ENCODE measurements at places on chromosomes 12 and 14. TPM values are rescaled to one million over a fixed set of nuclear protein-coding genes. Genes with fewer than 3 reads are reported as not detected.

GRCh38 chr12:131536337-131536736 lies 174.6 kb upstream of the SFSWAP start:
- H3K36me3 ChIP-seq, result no peaks in the 10 kb centered on the region
- H3K27me3 ChIP-seq, result no peaks in the 10 kb centered on the region
- DNase-seq, result no peak
- H3K4me3 ChIP-seq, result no peak overlapping the region

The SDSL gene
- total RNA-seq, result not detected

The WDR20 gene
- 21.0 TPM for total RNA-seq

The OLR1 gene
- total RNA-seq, result not detected

The SUPT16H gene
- 154 TPM for total RNA-seq
